ENCODE measurements at places on chromosomes 4 and X. TPM values are rescaled to one million over a fixed set of nuclear protein-coding genes. Genes with fewer than 3 reads are reported as not detected.

RNF175 gene
- 14.5 TPM for total RNA-seq

OPRPN gene
- not detected for total RNA-seq

GCNA gene
- total RNA-seq: 4.5 TPM

FAM9B gene
- total RNA-seq: not detected

PDGFC gene
- 23.0 TPM for total RNA-seq

ERVMER34-1 gene
- 0.82 TPM for total RNA-seq

TRPC3 gene
- 88.6 TPM for total RNA-seq

GPM6B gene
- 308 TPM for total RNA-seq

SPANXA1 gene
- total RNA-seq: not detected

SLIT2 gene
- 46.4 TPM for total RNA-seq

CXCL3 gene
- 0.54 TPM for total RNA-seq

DNA sequence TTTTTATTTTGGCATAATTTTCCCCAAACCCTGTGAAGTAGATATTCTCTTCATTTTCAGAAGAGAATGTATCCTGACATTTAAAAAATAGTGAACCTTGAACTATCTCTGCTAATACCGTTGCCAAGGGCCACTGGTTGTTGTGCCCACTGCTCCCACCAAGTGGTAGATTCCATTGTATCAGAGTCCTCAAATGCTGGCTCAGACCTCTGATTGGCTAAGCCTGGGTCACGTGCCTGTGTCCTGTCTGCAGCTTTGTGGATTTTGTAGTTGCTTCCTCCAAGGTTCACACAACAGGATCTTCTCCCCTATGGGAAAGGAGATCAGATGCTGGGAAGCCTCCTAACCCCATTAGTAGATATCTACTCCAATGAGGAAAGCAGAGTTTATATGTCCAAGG lies 104.8 kb upstream of the CASK start:
- DNase-seq: no peak

DNA sequence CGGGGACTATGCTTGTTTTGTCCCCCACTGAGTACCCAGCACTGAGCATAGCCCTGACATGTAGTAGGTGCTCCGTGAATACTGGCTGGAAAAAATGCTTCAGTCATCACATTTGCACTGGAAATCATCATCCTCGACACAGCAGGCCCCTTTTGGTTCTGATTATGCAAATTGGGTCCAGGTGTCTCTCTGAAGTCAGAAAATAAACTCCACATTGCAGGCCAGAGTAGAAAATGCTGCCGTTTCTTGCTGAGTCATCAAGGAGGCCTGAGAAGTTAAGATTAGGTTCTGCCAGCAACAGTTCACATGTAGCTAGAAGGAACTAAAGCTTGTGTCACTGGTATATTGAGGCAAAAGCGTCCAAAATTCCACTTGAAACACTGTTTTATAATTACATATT lies 15.0 kb upstream of the STK32B start:
- DNase-seq: no peak

GRCh38 chr4:69032847-69033638 lies 63.2 kb upstream of the UGT2B7 start:
- DNase-seq: no peak

GRCh38 chr4:148240241-148240640 lies 202.0 kb downstream of the NR3C2 start:
- no peak for DNase-seq

- DNase-seq: no peak
Measured at GRCh38 chr4:152805818-152806217, 26.1 kb downstream of the ARFIP1 start.

DNA sequence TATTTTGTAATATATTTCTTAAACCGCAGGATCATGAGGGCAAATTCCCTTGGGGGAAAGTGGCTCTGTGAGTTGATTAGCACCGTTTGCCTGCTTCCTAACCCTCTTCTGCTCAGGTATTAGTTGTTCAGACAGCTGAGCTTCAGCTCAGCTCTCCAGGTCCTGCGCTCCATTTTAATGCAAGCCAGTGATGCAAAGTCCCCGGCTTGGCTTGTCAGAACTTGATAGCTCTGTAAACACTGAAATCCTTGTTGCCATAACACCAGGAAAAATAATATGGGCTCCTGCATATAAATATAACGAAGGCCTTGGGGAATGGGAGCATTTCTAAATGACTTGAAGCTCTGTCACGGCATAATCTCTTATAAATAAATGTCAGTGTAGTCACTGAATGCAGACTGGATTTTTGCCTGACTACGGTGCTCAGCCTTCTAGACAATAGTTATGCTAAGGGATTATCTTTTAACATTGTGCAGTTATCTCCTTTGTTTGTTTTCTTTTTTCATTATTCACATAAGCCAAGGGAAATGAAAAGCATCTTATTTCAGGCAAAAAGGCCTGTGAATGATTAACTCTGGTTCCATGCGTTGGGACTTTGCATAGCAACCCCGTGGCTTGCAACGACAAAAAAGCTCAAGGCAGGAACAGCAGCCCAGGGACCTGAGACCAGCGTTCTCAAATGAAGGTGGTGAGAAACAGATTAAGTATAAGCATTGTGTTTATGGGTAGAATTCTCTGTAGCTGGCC lies 253.2 kb downstream of the SPRY1 start:
- DNase-seq: no peak

GRCh38 chr4:1078490-1078889 lies 34.9 kb downstream of the RNF212 start:
- DNase-seq: no peak

GRCh38 chrX:51148848-51149247 lies 183.8 kb upstream of the NUDT10 start:
- peak; percentile 3 for DNase-seq

GRCh38 chrX:31071725-31072124 lies at the start of gene FTHL17:
TSS of gene FTHL17 (minus strand) at chrX:31072041. CDS start at chrX:31071953, 88 bp downstream.
- no peak for DNase-seq

DNA sequence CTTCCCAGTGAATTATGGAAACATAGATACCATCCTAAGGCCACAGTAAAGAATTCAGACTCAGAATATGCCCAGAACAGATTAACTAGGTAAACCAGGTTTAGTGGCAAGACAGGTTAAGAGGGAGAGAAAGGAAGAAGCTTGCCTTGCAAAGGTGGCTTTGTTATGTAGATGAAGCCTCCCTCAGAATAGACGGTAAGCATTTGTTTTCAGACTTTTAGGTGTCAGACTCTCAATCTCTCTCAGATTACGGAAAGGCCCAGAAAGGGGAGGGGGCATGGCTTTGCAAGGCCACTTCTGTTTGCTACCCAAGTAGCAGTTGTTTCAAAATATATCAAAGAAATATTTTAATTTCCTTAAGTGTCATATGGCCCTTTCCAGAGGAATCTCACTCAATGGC lies 457.1 kb upstream of the BOD1L1 start:
- no peak for DNase-seq

- peak; percentile 22 for DNase-seq
Measured at GRCh38 chr4:84582988-84583875, at the start of gene CDS1. TSS of gene CDS1 (plus strand) at chr4:84583127. CDS start at chr4:84583402, 275 bp downstream.
